ENCODE measurements at places on chromosomes 1 and 21.
A peak's percentile ranks its signal among the peaks of the same experiment; 100 is the strongest.

- DNase-seq: no peak
These were observed 8.5 kb downstream of the EPHA2 start for GRCh38 chr1:16147156-16147926.

DNA sequence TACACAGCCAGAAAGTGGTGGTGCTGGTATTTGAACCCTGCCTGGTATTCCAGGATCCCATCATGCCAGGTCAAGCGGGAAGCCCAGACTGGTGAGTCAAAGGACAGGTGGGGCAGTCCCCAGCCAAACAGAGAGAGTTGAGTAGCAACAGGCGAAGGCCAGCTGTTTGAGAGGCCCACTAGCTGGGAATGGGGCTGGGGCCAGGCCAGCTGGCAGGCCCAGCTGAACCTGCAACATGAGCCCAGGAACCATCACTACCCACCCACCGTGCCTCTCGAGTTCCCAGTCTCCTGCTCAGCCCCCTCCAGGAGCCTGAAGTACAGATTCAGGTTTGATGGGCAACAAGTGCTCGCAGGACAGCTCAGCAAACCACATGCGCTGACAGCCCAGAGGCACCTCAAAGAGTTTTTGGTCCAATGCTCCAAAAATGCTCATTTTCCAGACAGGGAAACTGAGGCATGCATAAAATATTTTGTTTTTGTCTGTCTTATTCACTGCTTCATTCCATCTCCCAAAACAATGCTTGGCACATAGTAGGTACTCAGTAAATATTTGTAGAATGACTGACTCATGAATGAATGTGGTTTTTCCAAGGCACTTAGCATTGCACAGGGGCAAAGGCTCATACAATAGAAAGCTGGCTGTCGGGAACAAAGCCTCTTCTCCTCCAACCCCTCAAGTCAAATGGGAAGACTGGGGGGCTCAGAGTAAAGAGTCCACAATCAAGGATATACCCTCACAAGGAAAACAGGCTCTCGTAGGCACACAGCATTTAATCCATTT is 42.5 kb upstream of the CLIC4 start:
- no peak for DNase-seq

DNA sequence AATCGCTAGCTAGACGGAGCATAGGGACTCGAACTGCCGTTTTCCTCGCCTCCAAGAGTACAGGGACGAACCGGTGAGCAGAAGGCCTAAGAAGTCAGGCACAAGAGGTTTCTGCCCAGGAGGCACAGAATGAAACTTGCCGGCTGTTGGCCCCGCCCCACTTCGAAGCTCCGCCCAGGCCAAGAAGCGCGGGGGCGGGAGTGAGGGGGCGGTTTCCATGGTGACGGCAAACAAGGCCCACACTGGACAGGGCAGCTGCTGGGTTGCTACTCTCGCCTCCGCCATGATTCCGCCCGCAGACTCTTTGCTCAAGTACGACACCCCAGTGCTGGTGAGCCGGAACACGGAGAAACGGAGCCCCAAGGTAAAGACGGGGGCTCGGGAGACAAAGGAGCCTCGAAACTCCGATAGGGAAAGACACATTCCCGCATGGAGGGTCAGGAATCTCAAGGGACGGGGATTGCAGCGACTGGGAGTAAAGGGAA is at the start of gene DNALI1:
Gene DNALI1 (plus strand): TSS at position 229 of the 485 bp plus-strand sequence. CDS start 55 bp downstream, at position 284.
- peak; percentile 75 for DNase-seq

GRCh38 chr1:33792651-33793050 is 71.2 kb upstream of the HMGB4 start:
- DNase-seq: no peak

DNA sequence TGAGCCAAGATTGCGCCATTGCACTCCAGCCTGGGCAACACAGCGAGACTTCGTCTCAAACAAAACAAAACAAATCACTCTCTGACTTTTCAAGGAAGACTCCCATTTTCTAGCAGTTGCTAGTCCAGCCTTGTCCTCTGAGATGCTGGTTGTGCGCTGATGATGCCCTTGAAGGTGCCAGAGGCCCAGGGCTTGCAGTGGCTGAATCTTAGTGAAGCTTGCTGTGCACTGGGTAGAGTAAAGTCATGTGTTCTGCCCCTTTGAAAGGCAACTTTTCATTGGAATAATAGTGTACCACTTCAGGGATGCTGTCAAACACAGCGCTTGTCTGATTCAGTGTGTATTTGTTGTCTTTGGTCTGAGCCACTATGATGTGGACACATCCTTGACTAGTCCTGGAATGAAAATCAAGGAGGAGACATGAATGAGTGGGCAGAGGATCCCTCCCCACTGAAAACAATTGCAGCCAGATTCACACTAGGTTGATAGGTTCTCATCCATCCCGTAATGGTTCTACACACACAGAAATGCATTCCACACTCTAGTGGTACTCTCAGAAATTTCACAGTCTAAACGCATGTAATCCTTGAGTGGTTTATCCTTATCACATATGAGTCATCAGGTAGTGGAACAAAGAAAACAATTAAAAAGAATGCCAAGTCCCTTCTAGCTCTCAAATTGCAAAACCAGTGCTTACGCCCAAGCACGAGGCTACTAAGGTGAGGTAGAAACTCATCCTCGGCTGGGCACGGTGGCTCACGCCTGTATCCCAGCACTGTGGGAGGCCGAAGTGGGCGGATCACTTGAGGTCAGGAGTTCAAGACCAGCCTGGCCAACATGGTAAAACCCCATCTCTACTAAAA is 17.8 kb upstream of the TDRD10 start:
- DNase-seq: peak; percentile 22

DNA sequence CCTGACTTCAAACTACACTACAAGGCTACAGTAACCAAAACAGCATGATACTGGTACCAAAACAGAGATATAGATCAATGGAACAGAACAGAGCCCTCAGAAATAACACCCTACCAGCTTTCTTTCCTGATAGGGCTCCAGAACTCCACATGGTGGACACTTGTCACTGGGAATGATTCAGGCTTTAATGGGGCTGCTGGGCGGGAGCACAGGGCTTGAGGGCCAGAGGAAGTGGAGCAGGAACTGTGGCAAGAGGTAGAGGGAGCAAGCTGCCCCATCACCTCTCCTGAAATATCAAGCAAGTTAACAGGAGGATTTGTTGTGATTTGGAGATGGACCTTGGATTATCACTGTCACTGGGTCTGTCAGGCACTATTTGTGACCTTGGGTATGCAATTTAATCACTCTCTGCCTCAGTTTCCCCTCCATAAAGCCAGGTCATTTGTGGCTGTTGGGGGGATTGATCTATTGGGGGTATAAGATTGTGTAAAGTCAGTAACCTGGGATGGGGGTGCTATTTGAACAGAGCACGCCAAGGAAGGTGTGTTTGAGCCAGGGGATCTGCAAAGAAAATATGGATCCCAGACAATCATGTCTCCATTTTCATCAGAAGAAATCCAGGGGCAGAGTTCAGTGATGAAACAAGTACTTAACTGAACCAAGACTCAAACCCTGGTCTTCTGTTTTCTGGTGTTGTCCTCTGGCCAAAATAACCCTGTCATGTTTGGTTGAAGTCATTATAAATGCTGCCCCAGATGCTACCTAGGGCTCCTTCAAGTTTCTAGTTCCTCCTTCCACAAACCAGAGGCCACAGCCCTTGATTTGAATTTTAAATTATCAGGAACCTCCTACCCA is 25.2 kb downstream of the ETS2 start:
- DNase-seq: no peak

GRCh38 chr21:33189824-33190223 is 39.9 kb upstream of the IFNAR2 start:
- DNase-seq: no peak
